ENCODE measurements at places on chromosomes 2 and 18.
A peak's percentile ranks its signal among the peaks of the same experiment; 100 is the strongest.

- no peak for DNase-seq
These were observed 131.4 kb downstream of the SEPTIN10 start for GRCh38 chr2:109482361-109482861.

DNA sequence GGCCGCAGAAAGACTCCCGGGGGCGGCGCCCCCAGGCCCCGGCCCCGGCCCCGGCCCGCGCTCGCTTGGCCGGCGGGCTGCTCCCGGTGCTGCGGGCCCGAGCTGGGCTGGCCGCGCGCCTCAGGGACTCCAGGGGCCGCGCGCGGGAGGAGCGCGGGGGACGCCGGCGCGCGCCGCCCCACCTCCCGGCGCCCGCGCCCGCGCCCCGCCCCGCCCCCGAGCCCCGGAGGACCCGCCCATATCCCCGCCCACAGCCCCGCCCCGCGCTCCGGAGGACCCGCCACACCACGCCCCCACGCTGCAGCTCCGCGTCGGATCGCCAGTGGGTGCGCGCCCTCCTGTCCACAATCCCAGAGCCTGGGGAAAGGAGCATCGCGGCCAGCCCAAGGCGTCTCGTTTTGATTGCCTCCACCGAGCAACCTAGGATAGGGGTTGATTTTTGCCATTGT, at the start of gene PARD6G:
TSS of gene PARD6G (minus strand) at position 122 of the 449 bp plus-strand sequence. CDS start 166 bp downstream, outside the sequence.
- peak; percentile 89 for DNase-seq

- DNase-seq = no peak
These were observed 481.6 kb downstream of the LPIN1 start for GRCh38 chr2:12227941-12228608.

DNA sequence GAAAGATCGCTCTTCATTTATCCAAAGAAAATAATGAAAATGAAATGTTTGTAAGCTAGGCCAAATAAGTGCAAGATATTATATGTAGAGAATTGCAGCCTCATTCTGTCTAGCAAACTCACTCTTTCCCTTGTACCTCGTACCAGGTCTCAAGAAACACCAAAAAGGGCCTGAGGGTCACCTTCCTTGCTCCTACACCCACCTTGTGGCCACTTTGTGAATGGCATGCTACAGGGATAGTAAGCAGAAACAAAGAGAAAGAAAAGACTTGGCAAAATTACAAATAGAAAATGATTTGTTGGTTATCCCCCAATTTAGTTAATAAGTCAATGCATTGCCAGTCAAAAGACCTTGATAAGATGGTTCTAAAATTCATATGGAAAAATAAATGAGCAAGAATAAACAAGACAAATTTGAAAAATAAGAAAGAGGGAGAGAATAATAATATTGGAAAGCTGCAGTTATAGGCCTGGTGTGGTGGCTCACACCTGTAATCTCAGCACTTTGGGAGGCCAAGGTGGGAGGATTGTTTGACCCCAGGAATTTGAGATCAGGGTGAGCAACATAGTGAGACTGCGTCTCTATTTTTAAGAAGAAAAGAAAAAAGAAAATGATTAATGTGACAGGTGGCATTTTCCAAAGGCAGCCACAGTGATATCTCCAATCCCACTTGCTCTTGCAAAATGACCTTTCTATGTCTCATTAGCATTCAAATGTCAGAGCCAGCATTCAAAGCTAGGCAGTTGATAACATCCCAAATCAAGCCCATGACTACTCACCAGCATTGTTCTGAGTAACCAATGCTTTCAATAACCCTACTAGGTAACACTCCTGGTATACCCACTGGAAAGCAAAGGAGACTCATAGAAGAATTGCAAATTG, 38.8 kb upstream of the BMP10 start:
- peak; percentile 82 for DNase-seq

DNA sequence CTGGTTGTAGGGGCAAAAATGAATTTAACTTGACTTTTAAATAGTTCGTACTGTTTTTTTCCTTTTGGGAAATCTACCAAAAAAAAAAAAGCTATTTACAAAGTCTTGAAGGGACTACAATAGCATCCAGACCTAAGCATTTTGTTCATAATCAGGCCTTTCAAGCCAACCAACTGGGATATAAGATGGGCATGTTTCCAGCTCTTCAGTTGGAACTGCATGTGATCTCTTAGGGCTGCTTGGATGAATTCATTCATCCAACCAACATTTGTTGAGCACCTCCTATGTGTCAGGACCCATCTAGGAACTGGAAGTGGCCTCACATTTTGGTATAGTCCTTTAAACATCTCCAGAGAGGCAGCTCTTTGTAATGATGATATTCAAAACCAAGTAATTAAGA, 98.6 kb downstream of the AAK1 start:
- no peak for DNase-seq

- no peak for DNase-seq
These were observed 66.5 kb downstream of the SLC40A1 start for GRCh38 chr2:189514104-189514503.

GRCh38 chr2:226802573-226802972, 3.0 kb upstream of the IRS1 start:
- peak; percentile 45 for DNase-seq

- DNase-seq = no peak
These were observed 12.5 kb downstream of the TTLL4 start for GRCh38 chr2:218722876-218723785.

- no peak for DNase-seq
These were observed 20.4 kb upstream of the ATOH8 start for GRCh38 chr2:85733121-85733960.

- peak; percentile 19 for DNase-seq
These were observed 20.7 kb upstream of the DNAH6 start for GRCh38 chr2:84495539-84496146.

DNA sequence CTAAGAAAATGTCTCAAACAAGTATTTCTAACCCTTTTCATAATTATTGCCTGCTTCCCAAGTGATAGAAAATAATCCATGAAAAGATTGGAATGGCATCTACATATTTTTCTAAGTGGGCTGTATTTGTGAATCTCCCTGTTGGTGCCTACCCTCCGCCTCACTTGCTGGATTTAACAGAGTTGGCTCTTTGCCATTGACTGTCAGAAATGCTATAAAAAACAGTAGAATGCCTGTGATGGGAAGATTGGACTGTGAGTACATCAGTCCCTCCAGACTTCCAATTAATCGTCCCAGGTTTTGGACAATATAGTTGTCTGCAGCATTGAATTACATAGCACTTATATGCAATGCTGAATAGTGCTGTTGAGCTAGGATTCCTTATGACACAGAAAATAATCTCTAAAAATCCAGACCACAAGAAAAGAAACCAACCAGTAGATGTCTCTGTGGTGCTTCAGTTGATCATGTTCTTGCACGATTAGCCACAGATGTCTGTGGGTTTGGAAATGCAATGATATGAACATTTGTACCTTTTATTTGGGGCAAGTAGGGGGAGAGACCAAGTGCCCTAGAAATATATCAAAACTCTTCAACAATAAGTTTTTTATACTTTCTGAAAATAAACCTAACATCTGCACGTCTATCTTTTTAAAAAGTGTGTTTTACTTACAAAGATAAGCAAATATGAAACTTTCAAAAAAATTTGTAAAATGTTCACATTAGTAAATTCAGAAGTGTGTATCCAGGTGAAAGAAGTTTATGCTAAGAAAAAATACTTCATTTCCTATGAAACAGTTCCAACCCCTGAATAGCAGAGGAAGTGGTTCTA, 88.5 kb downstream of the DYNAP start:
- no peak for DNase-seq

DNA sequence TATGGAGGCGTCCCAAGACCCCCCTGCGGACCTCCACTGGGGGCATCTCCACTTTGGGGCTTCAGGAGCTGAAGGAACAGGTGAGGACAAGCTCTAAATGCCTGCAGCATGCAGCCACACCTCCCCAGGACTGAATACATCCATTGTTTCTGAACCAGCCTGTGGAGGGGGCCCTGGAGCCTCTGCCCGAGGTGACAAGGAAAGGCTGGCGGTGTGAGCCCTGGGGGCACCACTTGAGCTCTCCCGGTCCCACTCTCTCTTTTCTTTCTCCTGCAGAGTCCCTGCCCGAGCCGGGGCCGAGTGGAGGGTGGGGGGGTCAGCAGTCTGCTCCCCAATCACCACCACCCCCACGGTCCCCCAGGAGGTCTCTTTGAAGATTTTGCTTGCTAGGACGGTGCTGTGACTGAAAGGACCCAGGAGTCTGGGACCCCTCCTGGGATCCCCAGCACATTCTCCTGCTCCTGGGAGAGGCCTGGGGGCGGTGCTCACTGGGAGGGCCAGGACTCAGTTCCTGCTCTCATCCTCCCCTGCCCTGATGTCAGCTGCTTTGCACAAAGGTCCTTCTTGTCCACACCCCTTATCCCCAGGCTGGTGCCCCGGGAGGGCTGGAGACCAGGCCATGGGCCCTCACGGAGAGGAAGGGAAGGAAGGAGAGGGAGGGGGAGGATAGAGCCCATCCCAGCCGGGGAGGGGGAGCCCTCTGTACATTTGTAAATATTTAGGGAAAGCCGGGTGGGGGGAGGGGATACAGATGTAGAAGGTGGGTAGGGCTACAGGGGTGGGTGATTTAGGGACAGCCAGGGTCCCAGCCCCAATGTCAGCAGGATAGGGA, 5.7 kb downstream of the CHPF start:
- DNase-seq = no peak

DNA sequence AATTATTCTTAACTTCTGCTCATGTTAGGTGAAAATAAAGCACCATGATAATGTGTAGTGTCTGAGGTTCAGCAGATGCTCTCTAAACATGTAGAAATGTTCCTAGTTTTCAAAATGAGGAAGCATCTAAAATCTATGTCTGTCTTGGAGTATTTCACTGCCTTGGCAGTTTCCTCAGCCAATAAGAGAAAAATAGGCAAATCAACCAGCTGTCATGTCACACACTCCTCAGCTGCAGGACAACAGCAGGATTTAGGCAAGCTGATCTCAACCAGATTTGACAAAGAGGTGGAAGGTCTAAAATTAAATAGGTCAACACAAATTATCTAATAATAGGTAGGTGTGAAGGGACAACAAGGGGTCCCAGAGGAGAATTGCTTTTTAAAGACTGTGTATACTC, 164.1 kb upstream of the BOD1L2 start:
- peak; percentile 22 for DNase-seq

- DNase-seq = no peak
These were observed 239.0 kb upstream of the FIGN start for GRCh38 chr2:163974766-163975165.

DNA sequence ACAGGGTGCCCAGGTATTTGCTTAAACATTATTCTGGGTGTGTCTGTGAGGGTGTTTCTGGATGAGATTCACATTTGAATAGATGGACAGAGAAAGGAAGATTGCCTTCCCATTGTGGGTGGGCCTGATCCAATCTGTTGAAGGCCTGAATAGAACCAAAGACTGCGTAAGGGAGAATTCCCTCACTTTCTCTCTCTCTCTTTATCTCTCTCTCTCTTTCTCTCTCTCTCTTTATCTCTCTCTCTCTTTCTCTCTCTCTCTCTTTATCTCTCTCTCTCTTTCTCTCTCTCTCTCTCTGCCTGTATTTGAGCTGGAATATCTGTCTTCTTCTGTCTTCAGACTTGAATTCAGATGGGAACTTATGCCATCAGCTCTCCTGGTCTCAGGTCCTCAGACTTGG, 148.4 kb downstream of the FAM124B start:
- DNase-seq = no peak

DNA sequence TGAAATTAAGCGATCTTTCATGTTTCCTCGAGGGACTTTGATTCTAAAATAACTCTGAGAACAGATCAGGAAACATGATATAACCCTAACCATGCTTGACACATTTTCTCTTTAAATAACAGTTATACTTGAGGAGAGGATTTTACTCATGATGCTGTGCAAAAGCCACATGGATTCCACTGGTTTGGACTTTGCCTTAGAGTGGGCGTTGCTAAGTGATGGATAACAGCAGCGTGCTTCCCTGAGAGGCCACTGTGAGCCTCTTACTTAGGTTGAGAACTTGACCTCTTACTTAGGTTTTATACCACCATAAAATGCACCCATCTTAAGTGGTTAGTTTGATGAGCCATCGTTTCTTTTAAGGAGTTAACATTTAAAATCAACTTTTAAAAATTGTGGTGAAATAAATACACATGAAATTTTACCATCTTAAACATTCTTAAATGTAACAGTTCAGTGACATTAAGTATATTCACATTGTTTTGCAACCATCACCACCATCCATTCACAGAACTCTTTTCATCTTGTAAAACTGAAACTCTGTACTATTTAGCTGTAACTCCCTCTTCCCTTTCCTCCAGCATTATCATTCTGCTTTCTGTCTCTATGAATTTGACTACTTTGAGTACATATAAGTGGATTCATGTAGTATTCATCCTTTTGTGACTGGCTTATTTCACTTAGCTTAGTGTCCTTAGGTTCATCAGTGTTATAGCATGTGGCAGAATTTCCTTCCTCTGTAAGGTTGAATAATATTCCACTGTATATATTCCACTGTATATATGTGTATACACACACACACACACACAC, 22.6 kb downstream of the ANXA4 start:
- DNase-seq = no peak

DNA sequence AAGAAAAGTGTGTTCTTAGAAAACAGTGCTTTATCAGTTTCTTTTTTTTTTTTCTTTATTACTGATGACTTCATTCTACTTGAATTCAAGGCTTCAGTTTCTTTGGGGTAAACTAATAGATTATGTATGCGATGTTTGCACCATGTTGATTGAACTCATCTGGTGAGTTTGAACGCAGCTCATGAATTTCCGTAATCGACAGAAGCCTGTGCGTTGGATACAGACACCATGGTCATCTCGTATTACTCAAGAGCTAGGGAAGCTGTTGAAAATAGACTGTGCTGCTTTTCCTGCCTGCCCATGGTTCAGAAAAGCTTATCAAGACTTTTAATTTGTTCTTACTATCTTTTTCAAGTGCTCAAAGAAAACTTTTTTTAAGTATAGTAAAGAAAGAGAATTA, 185.5 kb upstream of the NRP2 start:
- no peak for DNase-seq

DNA sequence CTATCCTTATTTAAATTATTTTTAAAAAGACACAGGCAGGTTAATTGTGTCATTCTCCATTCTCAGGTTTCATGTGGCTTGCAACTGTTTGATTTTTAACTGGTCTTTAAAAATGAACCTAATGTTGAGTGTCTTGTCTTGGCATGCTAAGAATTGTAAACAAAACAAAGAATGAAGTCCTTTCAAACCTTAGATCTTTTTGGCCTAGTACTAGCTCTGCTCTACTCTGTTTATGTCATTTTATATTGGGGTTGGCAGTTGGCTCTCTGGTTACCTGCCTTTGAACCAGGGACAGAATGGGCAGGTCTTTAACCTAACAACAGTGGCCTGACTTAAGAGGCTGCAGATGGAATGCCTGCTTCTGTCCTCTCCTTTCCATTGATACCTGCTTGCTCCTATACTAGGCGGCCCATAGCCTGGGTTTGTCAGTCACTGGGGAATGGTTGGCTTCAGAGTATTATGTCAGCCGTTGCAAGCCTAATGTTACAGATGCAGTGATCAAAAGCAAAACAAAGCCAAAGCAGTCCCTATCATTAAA, 85.5 kb downstream of the MTA3 start:
- DNase-seq = no peak

DNA sequence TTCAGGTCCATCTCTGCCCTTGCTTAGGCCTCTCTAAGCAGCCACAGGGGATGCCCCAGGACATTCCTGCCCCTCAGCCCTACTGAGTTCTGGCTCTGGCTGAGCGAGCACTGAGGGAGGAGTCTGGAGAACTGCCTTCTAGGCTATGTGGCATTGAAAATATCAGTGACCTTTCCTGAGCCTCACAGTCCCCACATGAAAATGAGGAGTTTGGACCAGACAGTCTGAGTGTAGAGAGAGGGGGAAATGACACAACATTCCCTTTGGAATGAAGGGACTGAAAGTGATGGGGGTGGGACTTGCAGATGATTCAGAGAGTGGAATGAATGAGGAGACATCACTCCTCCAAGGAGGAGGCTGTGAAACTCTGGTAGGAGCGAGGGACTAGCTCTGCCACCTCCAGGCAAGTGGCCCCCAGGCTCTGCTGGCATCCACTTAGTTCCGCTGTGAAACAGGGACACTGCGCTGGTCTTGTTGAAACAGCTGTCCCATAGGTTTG, 8.0 kb downstream of the TNS1 start:
- no peak for DNase-seq

All from NCI-H146 (cell line).